ENCODE measurements at places on chromosomes 6 and 20. TPM values are rescaled to one million over a fixed set of nuclear protein-coding genes. Genes with fewer than 3 reads are reported as not detected.

The PBOV1 gene
- total RNA-seq = not detected

The RAET1G gene
- not detected for total RNA-seq

The TXLNB gene
- 60.0 TPM for total RNA-seq

The RPS21 gene
- total RNA-seq = 1,418 TPM

The HSPA1L gene
- total RNA-seq = 5.2 TPM

The TRIM40 gene
- total RNA-seq = not detected

The PAX1 gene
- total RNA-seq = under 0.01 TPM

The PCK1 gene
- total RNA-seq = 8.4 TPM

The TNNC2 gene
- 2,844 TPM for total RNA-seq

The KPNA5 gene
- 9.4 TPM for total RNA-seq

The OR11A1 gene
- total RNA-seq = not detected

The FHL5 gene
- 2.1 TPM for total RNA-seq

The SASH1 gene
- total RNA-seq = 85.1 TPM

The GABRR2 gene
- not detected for total RNA-seq

The RBPJL gene
- not detected for total RNA-seq

The TFAP2A gene
- total RNA-seq = not detected

The NHLRC1 gene
- total RNA-seq = 3.1 TPM

The RBBP8NL gene
- not detected for total RNA-seq

The SMIM13 gene
- total RNA-seq = 7.8 TPM

The GJE1 gene
- not detected for total RNA-seq

The ARFGEF3 gene
- 1.0 TPM for total RNA-seq

The ATP5F1E gene
- 28.2 TPM for total RNA-seq

The PDE10A gene
- total RNA-seq = 11.0 TPM

The NKX2-2 gene
- total RNA-seq = not detected

The PKHD1 gene
- total RNA-seq = 38.6 TPM

The SNAP25 gene
- total RNA-seq = 4.2 TPM

The RING1 gene
- 20.4 TPM for total RNA-seq

The ULBP2 gene
- total RNA-seq = not detected

The GATA5 gene
- 0.52 TPM for total RNA-seq

The GRM4 gene
- 1.6 TPM for total RNA-seq

The SLC13A3 gene
- 2.6 TPM for total RNA-seq

The CRISP2 gene
- total RNA-seq = not detected

The LAMP5 gene
- total RNA-seq = 1.6 TPM

The TASP1 gene
- total RNA-seq = 18.3 TPM

Data from skeletal muscle tissue (tissue), 5 donors.